Chondrocyte (in vitro differentiated cells): ENCODE measurements at places on chromosomes 2 and 18. TPM values are rescaled to one million over a fixed set of nuclear protein-coding genes. Genes with fewer than 3 reads are reported as not detected.

GRCh38 chr2:149562324-149562723 lies 25.3 kb downstream of the MMADHC start:
- H3K4me1 ChIP-seq: peaks cover 15% of the 10 kb centered on the region
- peaks cover 3% of the 10 kb centered on the region for H3K36me3 ChIP-seq
- no peak overlapping the region for H3K4me3 ChIP-seq

Gene SIGLEC15
- 0.41 to 0.85 TPM (median 0.72 TPM) in 3 replicates for total RNA-seq

Gene SEC11C
- 27.6 to 51.1 TPM (median 32.8 TPM) in 3 replicates for total RNA-seq

Gene PSTPIP2
- total RNA-seq: 4.5 to 5.4 TPM (median 5.0 TPM) in 3 replicates
